Neural crest cell (in vitro differentiated cells): ENCODE measurements at places on chromosomes 2 and 18.

GRCh38 chr2:45586600-45586999, 24.5 kb downstream of the SRBD1 start:
- no peak for DNase-seq

- DNase-seq: peak; percentile 5
Observed at GRCh38 chr18:28961669-28962228, 784.8 kb upstream of the CDH2 start.

DNA sequence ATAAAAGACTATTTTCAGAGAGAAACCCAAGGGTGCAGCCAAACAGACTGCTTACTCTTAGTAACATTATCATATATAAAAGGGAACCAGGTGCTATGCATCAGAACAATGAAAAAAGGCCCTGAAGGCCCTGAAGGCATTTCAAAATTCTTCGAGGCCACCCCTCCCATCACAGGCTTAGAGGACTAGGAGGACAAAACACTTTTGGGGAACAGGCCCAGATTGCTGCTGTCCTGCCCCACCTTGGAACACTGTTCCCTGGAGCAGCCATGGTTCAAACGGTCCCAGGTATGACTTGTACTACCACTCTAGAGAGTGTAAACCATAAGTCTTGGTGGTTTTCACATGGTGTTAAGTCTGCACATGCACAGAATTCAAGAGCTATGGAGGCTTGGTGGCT, 2183.1 kb upstream of the CELF4 start:
- no peak for DNase-seq

- no peak for DNase-seq
Observed at GRCh38 chr2:30255466-30256408, 24.4 kb downstream of the LBH start.

DNA sequence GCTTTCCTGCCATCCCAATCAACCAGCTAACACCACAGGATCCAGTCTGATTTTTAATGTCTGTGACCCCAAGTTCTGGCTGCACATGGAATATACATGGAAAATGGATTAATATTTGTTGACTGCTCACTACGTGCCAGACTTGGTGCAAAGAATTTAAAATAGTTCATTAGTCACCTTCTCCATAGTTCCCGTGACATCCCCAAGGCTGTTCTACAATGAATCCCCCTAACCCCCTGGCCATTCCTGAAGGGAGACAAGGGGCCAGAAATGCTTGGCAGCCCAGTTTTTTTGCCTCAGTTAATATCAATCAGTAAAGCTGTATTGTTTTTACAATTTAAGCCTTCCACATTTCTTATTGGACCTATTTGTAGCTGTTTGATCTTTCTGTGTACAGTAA, 71.0 kb upstream of the ST3GAL5 start:
- no peak for DNase-seq

DNA sequence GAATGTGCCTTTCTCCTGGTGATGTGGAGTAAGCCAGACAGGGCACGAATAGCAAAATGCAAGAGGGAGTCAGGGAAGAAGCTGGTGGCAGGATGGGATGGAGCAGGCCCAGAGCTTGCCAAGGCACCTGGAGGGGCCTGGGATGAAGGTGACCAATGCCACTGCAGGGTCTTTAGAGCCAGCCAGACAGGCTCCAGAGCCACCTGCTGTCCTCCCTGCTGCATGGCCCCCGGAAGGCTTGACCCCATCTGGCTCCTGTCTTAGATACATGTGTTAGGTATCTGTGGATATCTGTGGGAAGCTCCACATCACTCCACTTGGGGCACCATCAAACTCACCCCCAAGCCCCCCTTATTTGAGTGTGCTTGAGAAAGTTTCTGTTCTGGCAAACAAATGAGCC, 99.9 kb upstream of the ATL2 start:
- DNase-seq: no peak

DNA sequence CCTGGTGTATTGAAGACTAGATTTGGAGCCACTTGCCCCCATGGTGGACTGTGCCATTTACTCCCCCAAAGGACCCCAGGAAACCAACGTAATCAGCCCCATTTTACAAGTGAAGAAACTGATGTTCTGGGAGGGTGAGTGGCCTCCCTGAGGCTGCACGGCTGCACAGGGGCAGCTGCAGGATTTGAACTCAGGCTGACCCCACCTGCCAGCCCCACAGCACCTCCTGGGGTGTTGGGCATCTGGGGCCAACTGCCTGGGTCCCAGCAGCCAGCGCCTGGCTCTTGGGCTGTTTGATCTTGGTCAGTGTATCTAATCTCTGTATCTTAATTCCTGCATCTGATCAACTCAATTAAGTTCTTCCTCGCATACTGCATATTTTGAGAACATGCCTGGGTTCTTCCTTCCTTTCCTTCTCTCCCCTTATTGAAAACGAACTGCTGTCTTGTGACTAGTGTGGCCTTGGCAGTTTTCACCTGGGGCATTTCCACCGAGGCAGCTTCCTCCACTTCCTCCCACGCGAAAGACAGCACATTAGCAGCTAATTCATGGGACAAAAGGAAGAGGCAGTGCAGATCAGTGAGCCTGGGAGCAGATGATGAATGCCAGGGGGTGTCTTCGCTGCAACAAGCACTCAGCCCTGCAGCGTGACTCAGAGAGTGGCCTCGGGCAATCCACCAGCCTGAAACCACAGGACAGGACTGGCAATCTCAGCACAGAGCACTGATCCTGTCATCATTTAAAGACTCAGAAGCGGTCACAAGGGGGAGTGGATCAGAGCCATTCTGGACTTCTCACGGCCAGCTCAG, 184.1 kb upstream of the RAB12 start:
- no peak for DNase-seq

DNA sequence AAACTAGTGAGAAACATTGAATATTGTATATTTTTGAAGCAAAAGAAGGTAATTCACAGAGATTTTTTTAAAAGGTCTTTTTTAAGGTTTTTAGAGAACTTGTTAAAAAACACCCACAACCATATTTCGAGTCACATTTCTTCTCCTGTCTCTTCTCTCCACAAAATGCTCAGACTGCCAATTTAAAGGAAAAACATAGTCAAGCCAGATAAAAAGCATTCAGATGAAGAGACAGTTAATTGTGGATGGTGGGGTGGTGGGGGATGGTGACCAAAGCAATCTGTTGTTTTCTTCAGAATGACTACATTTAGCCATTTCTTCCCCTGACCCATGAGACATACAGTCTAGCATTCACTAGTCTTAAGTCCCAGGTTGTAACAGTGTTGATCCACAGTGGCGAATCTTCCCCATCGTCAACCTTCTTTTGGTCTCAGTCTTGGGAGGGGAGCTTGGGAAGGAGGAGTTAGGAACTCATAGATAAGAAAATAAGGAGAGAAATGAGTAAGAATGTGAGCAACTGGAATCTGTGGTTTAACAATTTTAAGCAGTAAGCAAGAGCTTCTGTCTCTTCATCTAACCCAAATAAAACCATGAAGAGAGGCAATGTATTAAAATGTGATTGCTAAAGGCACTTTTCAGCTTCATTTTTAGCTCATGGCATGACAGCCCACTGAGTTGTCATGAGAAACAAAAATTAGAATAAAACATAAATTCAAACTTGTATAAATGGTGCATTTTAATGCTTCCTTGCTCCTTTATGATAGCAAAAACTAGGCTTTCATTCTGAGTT, 413.7 kb upstream of the FSHR start:
- no peak for DNase-seq

DNA sequence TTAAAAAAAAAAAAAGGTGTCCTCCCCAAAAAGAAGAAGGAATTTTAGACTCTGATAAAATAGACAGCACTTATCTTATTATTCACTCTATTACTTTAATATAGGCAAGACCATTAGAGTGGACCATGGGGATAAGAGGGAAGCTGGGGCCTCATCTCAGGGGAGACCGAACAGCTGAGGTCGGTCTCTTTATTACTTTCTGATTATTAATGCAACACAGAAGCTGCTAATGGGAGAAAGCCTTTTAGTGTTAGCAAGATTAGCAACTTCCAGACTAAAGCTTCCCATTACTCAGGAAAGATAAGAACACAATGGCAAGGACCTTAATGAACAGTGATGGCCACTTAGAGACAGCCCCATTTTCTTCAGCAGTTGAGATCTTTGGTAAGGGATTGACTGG, 135.5 kb downstream of the TMEFF2 start:
- no peak for DNase-seq

GRCh38 chr18:79819064-79819967, 21.6 kb downstream of the KCNG2 start:
- no peak for DNase-seq

- no peak for DNase-seq
Observed at GRCh38 chr2:2899826-2900225, 477.8 kb downstream of the EIPR1 start.

GRCh38 chr2:19837235-19837766, 64.5 kb downstream of the TTC32 start:
- DNase-seq: no peak

- DNase-seq: no peak
Observed at GRCh38 chr18:60500960-60501359, 128.4 kb upstream of the MC4R start.

- DNase-seq: no peak
Observed at GRCh38 chr2:234002281-234002680, 48.2 kb upstream of the SPP2 start.

DNA sequence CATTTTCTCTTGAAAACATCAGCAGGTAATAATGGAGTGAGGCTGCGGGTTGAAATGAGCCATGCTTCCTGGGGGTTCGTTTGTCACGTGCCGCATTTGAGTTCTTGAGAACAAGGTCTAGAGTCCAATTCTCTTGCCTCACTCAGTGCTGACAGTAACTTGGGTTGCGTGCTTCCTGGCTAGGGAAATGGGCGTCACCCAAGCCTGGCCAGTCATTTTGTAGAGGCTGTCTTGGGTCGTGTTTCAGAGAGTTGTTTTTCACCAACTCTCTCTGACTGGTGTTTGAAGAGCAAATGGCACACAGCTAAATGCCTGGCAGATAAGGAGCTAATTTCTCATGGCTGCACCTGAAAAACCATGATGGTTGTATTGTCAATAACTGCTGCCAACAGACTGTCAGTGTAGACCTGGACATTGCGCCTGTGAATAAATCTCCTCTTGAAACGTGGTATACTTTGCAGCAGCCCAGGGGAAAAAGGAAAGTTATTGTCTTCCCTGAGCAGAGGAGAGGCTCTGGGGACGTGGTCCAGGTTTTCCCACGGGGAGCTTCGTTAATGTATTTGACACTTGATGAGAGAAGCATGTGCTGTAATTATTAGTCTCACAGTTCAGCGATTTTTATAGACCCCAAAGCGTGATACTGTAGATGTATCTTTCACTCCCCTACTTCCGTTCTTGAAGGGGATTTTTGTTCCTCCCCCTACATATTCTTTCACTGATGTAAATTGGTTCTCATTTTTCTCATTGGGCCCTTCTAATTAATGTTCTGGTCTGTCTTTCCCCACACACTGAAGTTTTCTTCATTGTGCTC, 196.0 kb downstream of the FHOD3 start:
- no peak for DNase-seq

GRCh38 chr2:23420840-23421476, 36.0 kb downstream of the KLHL29 start:
- DNase-seq: no peak

GRCh38 chr18:58183226-58183625, 139.2 kb downstream of the NEDD4L start:
- DNase-seq: no peak

GRCh38 chr2:12032975-12033374, 286.5 kb downstream of the LPIN1 start:
- no peak for DNase-seq

GRCh38 chr2:71934595-71935261, 212.9 kb downstream of the CYP26B1 start:
- no peak for DNase-seq

- DNase-seq: peak; percentile 51
Observed at GRCh38 chr2:150485871-150486538, 1.5 kb downstream of the RND3 start.

- no peak for DNase-seq
Observed at GRCh38 chr2:122590524-122590923, 835.1 kb downstream of the TSN start.

- no peak for DNase-seq
Observed at GRCh38 chr18:56333839-56334238, 304.6 kb downstream of the TXNL1 start.

- DNase-seq: no peak
Observed at GRCh38 chr2:3958465-3958864, 255.1 kb downstream of the DCDC2C start.

DNA sequence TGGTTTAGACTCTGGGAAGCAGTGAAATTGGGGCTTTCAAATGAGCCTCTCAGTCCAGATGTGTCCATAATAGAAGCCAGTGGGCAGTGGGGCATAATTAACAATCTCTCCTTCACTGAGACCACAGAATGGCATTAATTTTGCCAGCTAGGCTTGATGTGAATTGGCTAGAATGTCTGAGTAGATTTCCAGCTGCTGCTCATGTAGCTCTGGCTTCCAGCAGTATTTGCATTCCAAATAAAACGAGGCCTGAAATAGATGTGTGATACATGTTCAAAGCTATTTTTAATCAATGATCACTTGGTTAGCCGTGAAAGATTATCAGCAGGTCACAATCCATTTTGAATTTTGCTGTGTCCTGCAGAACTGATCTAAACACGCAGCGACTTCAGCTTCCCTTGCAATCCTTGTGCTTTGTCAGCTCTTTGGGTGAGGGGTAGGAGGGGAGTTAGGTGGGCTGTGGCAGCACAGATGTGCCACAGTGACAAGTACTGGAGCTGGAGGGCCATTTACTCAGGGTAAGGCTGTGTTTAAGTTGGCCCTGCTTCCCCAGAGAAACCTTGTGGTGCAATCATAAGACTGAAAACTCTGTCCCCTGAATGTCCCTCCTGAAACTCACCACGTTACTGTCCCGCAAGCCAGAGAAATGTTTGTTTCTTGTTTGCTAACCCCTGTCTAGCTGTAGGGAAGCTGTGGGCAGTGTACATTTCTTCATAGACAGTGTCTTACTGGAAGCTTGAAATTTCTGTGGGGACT, 56.9 kb upstream of the TMEM178A start:
- DNase-seq: no peak

DNA sequence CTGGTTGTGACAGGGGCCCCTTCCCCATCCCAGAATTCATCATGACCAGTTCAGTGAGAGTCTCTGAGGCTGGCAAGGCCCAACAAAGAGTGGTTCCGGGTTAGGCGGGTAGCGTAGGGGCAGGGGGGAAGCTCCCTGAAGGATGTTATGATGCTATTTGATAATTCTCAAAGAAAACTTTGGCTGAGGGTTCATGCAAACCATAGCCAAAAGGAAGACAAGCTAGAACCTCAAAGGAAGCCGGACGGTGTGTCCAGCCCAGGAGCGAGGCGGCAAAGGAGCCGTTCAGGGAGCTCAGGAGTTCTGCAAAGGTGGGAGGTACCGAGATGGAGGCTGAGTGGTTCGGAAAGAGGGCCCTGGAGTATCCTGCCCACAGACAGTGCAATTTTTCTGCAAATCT, 226.8 kb upstream of the RAB6C start:
- no peak for DNase-seq

GRCh38 chr2:223101340-223102039, 49.5 kb downstream of the KCNE4 start:
- DNase-seq: no peak
